ENCODE measurements at places on chromosomes 12 and 14.

DNA sequence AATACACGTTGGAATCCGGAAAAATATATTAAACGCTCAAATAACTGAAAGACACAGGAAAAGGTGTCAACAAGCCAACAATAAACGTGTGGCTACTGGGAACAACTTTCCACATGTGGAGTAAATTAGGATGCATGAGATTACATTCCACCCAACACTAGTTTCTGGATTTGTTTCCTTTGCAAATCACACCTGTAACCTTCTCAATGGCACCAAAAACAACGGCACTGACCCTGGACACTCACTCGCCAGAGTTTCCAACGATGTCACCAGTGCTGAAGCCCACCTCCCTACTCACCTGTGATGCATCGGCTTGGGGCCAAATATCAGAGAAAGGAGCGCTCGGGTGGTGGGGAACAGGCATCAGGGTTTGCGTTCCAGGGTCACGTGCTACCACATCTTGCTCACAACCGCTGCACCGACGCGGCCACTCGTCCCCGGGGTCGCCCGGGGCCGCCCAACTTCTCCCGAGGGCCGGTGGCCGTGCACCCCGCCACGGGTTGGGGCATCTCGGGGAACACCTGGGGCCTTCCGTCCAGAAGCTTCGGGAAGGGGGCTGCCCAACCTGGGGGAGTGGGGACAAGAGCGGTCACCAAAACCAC, 629 bp downstream of the PRDM4 start:
- DNase-seq, result no peak

- DNase-seq, result no peak
These were observed 1.1 kb upstream of the ITGA7 start for GRCh38 chr12:55708695-55709233.

DNA sequence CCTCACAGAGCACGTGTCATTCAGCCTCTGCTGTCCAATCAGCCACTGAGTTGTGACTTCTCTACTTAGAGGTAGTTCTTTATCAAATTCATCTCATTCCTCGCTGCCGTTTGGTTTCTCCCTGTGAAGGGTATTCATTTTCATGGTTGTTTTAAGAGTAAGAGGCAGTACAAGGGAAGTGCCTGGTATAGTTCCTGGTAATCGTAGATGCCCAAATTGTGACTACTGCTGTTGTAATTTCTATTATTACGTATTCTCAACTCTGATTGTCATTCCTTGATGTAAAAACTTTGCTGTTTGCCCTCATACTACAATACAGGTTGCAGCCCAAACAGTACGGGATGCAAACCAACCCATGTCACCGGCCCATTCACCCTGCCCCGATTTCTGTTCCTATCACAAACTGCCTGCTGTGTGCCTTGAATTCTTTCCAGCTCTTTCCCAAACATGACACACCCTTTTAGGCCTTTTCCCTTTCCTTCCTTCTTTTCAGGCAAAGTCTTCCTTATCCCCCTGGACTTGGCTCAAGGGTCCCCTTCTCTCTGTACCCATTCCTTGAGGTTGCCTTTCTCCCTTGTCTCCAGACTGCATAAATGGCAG, 93.0 kb downstream of the SLC25A47 start:
- DNase-seq, result no peak

DNA sequence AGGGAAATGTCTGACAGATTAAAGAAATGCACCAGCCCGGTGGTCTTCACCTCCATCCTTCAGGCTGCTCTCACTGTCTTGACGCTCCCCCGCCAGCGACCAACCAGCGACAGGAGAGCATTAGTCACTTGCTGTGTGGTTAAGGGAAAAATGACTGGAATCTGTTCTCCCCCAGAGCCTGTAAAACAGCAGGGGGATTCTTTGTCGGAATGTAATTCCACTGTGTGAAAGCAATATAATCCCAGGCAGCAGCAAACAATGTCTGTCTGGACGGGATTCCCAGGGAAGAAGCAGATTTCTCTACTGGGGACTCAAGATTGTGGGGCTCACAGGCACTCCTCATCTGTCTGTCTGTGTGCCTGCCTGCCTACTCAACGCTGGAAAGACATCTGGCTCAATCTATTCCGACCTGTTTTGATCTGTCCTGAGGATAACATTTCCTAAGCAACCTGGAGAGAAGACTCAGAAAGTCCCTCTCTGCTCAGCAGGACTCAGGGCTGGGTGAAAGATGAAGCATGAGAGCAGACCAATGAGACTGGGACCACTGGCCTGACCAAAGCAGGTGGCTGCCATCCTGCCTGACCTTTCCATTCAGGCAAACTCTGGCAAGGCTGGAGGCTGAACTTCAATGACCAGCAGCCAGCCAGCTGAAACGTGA, 54.6 kb downstream of the NUAK1 start:
- DNase-seq, result no peak

- peak; percentile 5 for DNase-seq
These were observed 1023.0 kb upstream of the ATXN7L3B start for GRCh38 chr12:73514672-73515071.

GRCh38 chr14:47040550-47040949, 389.0 kb upstream of the RPL10L start:
- no peak for DNase-seq

- DNase-seq, result no peak
These were observed 192.6 kb upstream of the BCL2L14 start for GRCh38 chr12:11877869-11878780.

GRCh38 chr12:46555406-46555852, 182.9 kb upstream of the SLC38A2 start:
- no peak for DNase-seq

- DNase-seq, result no peak
These were observed 132.7 kb upstream of the DDHD1 start for GRCh38 chr14:53285821-53286220.

DNA sequence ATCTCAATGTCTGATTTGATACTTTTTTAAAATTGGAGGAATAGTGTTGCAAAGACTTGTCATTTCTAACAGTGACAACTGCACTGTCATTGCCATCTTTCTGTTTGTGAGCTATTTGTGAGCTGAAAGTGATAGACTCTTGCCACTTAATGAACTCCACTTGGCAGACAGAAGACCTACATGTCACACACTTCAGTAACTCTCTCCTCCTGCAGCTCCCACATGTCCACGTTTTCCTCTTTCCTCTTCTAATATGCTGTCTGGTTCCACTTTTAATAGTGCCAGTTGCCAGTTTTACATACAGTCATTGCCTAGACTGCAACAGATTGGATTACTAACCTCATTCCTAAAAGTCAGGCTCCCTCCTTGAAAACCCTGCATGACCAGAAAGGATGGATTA, 121.5 kb downstream of the CAPZA3 start:
- no peak for DNase-seq

- no peak for DNase-seq
These were observed 96.7 kb downstream of the TMTC2 start for GRCh38 chr12:82783435-82783834.

Measured in K562 (cell line).